NCI-H510A treated with DMSO at 0.1 percent for 48 hours (cell line): ENCODE measurements at places on chromosomes 4 and X.

- DNase-seq, result no peak
Measured at GRCh38 chr4:8019396-8020365, 80.0 kb upstream of the AFAP1 start.

GRCh38 chrX:53678667-53679066, 7.9 kb downstream of the HUWE1 start:
- DNase-seq, result no peak

DNA sequence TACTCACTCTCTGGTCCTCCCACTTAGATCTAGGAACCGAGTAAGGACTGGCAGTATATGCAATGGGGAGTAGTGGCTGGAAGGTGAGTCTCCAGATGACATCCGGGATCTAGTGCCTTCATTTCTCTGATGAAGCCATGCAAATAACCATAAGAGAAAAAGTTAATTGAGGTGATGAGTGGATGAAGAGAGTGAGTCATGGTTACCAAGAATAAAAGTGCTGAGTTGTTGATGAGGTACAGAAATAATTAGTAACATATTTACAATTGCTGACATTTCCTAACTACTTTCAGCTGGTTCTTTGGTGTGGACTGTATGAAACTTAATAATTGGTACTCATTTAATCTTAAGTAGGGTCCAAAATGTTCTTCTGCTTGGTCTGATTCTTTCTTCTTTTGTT, 146.7 kb upstream of the PITX2 start:
- no peak for DNase-seq

GRCh38 chrX:154348114-154348531, 26.3 kb downstream of the FLNA start:
- no peak for DNase-seq

- no peak for DNase-seq
Measured at GRCh38 chr4:54986095-54986846, 139.1 kb downstream of the KDR start.

GRCh38 chr4:106766519-106766918, 269.6 kb downstream of the DKK2 start:
- DNase-seq, result no peak

DNA sequence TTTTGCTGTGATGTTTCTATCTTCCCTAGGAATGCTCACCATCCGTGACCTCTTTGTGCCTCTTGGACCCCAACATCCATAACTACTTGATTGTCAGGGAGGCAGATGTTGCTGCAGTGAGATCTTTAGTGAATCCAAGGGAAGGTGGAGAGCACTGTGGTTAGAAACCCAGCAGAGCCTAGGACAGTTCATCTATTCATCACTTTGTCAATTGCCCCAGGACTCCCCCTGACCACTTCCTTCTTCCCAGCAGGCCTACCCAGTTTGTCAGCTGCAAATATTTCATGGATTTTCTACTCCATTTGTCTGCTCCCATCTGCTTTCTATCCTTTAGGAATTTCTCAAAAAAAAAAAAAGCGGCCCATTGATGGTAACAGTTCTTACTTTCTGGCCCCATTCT, 942.8 kb downstream of the PCDH7 start:
- DNase-seq, result no peak

DNA sequence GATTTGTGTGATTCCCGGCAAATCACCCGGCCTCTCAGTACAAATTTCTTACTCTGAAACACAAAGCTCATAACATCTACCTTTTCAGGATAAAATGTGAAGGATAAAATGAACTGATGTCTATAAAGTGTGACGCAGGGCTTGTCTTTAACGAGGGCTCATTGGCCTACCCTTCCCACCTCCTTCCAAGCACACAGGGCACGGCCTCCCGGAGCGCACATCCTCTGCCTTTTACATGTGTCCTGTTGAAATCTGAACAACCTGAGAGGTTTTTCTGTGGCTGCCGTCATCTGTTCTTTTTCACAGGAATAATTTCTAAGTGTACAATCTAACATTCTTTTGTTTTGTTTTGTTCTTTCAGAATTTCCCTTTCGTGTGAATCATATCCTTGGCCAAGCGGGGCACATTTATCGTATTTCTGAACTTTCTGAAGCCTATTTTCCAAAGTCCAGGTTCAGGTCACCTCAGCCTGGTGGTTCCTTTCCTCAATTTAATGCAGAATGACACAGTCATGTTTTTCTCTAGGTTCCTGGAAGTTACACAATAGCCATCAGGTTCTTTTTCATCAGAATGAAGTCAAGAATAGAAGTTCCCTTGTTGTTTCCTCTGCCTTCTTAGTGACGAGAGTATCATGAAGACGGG, 53.1 kb upstream of the SPRY1 start:
- DNase-seq, result no peak

- no peak for DNase-seq
Measured at GRCh38 chr4:113673450-113673849, 88.1 kb downstream of the CAMK2D start.

GRCh38 chr4:129231945-129232588, 136.1 kb downstream of the C4orf33 start:
- no peak for DNase-seq

- DNase-seq, result no peak
Measured at GRCh38 chr4:8920969-8921368, 49.3 kb upstream of the HMX1 start.

GRCh38 chr4:3406021-3406420, 35.7 kb upstream of the HGFAC start:
- DNase-seq, result no peak

DNA sequence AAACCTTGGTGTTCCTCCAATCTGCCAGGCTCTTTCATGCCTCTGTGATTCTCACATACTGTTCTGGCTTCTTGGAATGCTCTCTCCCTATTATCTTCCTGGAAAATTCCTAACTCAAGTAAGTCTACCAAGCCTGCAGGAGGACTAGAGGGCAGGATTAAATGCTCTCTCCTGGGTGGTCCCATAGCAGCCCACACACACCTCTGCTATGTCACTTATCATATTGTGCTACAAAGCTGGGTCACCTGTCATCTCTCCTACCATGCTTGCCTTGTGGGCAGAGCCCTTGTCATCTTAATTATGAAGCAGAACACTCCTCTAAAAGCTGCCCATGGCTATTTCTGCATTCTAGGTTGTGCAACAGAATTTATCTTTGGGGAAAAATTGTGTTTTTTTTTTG, 344.5 kb upstream of the NOCT start:
- no peak for DNase-seq

- peak; percentile 29 for DNase-seq
Measured at GRCh38 chr4:165537028-165537648, 158.3 kb downstream of the CPE start.

GRCh38 chr4:26420913-26421312, 69.4 kb downstream of the CCKAR start:
- no peak for DNase-seq

DNA sequence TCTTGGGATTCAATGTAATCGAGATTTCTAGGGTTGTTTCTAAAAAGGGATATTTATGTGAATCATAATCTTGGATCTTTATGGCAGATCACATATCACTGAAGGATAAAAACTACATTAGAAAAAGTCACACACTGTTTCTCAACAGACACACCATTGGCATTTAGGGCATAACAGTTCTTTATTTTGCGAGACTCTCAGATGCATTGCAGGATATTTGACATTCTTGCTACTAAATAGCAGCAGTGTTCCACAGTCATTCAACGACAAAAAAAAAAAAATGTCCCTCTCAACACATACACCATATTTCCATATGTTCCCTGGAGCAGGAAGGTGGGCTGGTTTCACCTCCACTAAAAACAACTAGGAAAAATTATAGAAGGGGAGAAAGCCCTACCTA, 243.4 kb upstream of the PCDH18 start:
- DNase-seq, result no peak

DNA sequence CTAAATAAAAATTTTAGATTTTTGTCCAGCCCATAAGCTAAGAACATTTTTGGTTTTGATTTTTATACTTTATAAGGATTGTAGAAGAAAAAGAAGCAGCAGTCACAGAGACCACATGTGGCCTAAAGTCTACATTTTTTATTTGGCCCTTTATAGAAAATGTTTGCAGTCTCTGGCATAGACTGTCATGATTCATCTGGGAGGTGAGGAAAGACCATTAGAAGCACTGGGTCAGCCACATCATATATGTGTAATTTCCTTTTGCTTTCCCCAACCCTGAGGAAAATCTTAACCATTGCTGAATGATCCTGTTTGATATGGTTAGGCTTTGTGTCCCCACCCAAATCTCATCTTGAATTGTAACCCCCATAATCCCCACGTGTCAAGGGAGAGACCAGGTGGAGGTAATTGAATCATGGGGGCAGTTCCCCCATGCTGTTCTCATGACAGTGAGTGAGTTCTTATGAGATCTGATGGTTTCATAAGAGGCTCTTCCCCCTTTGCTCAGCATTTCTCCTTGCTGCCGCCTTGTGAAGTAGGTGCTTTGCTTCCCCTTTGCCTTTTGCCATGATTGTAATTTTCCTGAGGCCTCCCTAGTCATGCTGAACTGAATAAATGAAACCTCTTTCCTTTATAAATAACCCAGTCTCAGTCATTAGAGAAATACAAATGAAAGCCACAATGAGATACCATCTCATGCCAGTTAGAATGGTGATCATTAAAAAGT, 12.1 kb upstream of the COPS4 start:
- no peak for DNase-seq

- DNase-seq, result no peak
Measured at GRCh38 chrX:72478351-72478750, 94.3 kb downstream of the HDAC8 start.

DNA sequence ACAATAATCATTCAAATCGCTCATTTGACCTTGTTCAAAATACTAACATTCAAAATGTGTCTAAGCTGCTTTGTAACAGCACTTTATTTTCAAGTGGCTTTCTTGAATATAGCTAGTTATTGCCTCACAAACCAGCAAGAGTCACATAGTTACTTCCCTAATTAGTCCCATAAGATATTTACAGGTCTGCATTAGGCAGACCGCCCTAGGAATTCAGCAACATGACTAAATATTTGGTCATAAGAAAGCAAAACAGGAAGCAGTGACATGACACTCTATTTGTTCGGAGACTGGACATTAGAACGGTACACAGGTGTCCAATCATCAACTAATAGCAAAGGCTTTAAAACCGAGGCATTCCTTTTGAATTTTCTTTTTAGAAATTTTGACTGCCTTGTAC, 262.0 kb downstream of the COL25A1 start:
- DNase-seq, result no peak

DNA sequence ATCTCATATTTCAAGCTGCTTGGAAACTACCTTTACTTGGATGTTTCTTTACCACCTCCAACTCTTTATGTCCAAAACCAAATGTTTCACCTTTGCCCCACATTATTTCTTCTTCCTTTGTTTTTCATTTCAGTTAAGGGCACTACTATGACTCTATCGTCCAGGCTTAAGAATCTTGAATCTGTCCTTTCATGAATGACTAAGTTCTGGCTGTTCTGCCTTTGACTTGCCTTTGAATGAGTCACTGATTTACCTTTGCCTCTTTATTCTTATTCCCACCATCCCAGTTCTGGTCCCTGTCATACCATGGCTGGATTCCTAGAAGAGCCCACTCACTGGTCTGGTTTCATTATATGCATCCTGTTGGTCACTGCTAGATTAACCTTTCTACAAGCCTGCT, 30.6 kb upstream of the PLAC1 start:
- no peak for DNase-seq

GRCh38 chrX:69307756-69308155, 142.5 kb upstream of the PJA1 start:
- no peak for DNase-seq

- DNase-seq, result no peak
Measured at GRCh38 chrX:153499341-153499740, 4.6 kb downstream of the BGN start.

GRCh38 chr4:72505314-72505744, 63.7 kb downstream of the ADAMTS3 start:
- DNase-seq, result peak; percentile 69

DNA sequence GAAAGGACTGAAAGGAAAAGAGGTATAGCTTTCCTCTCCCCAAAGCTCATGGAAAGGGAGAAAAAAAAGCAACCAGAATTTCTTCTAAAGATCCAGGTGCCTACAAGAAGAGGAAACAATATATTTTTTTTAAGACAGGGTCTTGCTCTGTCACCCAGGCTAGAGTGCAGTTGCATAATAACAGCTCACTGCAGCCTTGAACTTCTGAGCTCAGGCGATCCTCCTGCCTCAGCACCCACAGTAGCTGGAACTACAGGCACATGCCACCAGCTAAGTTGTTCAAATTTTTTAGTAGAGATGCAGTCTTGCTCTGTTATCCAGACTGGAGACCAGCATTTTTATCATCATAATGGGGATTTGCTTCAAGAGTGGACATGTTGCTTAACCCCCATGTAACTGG, 30.5 kb upstream of the BBS12 start:
- DNase-seq, result no peak

DNA sequence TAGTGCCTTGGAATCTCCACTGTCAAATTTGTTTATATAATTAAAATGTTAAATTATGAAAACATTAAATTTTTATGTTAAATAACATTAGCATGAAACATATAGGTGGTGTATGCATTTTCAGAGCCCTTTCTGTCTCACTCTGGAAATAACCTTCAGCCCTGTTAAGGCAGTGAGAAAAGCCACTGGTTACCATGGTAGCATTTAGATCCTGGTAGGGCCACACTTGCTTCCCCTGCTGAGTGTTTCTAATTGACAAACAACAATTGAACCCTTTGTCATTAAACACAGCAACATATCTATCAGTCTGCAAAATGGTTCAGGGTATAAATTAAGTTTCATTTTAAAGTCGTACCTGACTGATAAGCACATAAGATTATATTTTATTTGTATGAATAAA, 63.5 kb downstream of the PDK3 start:
- DNase-seq, result no peak

DNA sequence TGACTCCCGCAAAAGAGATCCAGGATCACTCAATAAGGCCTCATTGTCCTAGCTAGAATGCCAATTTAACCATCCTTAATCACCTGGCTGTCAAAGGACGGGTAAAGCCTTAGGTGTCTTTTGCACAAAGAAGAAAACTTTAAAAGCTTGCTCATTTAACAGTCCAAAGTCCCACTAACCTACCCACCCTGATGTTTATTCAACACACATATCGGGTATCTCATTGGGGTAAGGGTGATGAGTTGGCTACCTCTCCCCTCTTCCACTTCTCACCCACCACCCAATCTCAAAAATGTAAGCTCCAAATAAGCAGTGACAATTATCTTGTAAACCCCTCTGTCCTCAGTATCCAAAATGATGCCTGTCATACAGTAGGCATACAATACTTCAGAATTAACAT, 988 bp upstream of the SRD5A3 start:
- no peak for DNase-seq

DNA sequence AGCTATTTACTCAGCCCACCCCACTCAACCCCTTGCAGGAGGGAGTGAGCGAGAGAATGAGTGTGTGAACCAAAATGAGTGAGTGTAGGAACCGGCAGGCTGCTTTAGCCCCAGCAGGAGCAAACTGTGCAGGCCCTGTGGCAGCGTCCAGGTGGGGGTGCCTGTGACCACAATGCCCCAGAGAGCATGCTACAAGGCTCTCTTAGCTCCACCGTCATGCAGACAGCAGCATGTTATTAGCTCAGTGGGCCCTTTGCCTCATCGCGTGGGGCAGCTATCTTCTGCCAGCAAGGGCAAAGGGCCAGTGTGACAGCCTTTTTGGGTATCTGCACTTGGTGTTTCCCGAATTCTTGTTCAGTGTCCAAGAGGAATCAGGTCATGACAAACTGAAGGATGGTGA, 271.3 kb downstream of the GPM6A start:
- DNase-seq, result no peak

- no peak for DNase-seq
Measured at GRCh38 chrX:24146283-24146949, 3.1 kb upstream of the ZFX start.
